ENCODE measurements at places on chromosomes 12 and 14.

- no peak for DNase-seq
Measured at GRCh38 chr12:14239935-14240872, 125.3 kb upstream of the ATF7IP start.

DNA sequence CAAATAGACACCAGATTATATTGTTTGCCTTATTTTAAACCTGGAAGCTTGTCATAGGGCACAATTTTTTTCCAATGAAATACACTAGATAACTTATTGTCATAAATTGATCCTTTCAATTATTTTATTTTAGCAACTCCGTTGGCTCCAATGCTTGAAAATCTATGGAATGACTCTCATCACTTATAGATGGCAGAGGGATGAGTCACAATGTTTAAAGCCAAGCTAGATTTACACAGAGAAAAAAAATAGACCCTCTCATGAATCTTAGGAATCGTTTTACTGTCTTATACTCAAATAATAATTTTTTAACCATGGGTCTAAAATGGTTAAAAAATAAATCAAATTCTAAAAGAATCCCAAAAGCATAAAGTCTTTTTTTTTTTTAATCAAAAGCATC lies 1276.6 kb upstream of the FLRT2 start:
- peak; percentile 32 for DNase-seq

GRCh38 chr12:47811581-47812484 lies 7.9 kb downstream of the HDAC7 start:
- peak; percentile 83 for DNase-seq

- no peak for DNase-seq
Measured at GRCh38 chr12:80406253-80406652, 37.8 kb upstream of the PTPRQ start.

DNA sequence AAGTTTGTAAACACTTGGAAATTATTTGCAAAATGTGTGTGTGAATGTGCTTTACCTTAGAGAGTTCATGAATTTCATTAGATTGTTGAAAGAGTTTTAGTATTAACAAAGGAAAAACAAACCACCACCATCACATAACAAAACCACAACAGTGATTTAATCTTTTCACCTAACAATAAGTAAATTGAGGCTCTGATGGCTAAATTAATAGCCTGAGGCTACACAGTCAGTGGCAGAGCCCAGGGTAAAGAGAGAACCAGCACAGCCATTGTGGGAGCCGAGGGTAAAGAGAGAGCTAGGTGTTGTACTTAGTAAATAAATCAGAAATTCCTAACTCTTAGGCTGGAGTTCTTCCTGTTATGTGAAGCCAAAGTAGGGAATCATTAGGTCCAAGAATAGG lies 51.2 kb upstream of the CAPRIN2 start:
- no peak for DNase-seq

- DNase-seq: no peak
Measured at GRCh38 chr14:54709444-54709843, 142.5 kb downstream of the SAMD4A start.

- no peak for DNase-seq
Measured at GRCh38 chr12:52070185-52070925, 577 bp downstream of the ATG101 start.

Data from endothelial cell of umbilical vein (primary cell).